Muscle of back (tissue), 13 donors: ENCODE measurements at places on chromosomes 4 and X.

GRCh38 chrX:78024349-78025059 is 55.1 kb upstream of the PGAM4 start:
- DNase-seq = no peak

- DNase-seq = no peak
Measured at GRCh38 chr4:101596781-101597552, 193.6 kb upstream of the BANK1 start.

GRCh38 chrX:129958814-129959492 is 23.5 kb upstream of the BCORL1 start:
- DNase-seq = no peak

GRCh38 chrX:123322536-123322935 is 138.5 kb downstream of the GRIA3 start:
- DNase-seq = no peak

GRCh38 chr4:84803720-84804119 is 162.8 kb downstream of the WDFY3 start:
- no peak for DNase-seq

- no peak for DNase-seq
Measured at GRCh38 chr4:154389148-154389547, 102.5 kb downstream of the DCHS2 start.
